ENCODE measurements at places on chromosomes 5 and 9.

DNA sequence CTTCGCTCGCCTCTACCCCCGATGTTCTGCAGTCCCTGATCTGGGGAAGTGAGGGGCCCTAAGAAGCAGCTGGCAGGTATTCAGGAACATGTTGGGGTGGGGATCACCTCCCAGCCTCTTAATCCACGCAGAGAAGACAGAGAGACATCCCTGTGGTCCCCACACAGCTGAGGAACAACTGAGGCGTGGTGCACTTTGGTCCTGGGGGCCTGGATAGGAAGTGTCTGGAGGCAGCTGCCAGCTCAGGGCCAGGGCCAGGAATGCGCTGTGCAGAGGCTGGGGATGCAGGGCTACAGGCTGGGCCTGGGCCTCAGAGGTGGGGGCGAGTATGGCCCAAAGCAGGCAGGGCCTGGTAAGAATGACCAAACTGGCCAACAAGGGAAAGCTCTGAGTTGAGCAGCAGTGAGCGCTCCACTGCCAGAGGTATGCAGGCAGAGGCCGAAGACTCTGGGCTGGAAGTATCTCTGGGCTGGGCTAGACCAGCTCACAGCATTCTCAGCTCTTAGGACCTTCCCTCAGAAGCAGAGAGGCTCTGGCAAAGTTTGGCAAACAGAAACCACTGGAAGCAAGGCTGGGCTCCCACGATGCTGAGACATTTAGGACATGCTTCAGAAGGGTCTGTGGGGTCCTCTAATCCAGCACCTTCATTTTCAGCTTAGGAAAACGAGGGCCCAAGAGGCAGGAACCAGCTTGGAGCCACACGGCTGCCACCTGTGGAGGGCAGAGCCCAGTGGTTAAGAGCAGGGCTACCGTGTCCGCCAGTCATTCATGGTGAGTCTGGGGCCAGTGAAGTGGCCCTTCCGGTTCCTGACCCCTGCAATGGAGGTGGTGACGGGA is 174.4 kb downstream of the GAPVD1 start:
- no peak for DNase-seq

DNA sequence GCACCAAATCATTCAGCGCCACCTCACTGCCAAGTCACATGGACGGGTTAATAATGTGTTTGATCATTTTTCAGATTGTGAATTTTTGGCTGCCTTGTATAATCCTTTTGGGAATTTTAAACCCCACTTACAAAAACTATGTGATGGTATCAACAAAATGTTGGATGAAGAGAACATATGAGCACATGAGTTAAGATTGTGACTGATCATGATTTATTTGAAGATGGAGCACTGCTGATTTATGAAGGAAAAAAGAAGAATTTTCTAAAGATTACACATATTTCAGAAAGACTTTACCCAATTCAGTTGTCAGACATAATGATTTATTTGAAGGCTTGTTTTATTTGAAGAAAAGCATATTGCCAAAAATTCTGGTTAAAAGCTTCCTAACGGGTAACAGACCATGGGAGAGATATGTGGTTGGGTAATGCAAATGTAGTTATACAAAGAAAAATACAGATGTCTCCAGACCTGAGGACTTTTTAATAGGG is 37.4 kb downstream of the TNFAIP8 start:
- DNase-seq = peak; percentile 71

DNA sequence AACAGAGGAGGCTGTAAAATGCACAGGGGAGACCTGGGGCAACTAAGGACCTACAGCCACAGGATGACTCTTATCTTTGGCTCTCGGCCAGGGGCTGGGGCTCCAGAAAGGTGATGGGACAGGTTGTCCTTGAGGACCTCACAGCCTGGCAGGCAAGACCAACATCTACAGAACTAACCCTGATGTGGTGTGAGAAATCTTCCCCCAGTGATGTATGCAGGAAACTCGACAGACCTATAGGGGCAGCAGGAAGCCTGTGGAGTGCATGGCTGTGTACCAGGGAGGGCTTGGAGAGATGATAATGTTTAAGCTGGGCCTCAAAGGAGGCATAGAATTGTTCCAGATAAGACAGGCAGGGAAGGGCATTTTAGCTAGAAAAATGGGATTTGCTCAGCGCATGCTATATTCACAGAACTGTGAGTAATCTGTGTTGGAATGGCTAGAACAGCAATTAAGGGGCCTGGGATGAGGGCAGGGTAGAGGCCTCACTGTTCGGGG is 68.5 kb upstream of the SLC25A51 start:
- DNase-seq = no peak

GRCh38 chr5:154163327-154164248 is 26.9 kb upstream of the GALNT10 start:
- no peak for DNase-seq

DNA sequence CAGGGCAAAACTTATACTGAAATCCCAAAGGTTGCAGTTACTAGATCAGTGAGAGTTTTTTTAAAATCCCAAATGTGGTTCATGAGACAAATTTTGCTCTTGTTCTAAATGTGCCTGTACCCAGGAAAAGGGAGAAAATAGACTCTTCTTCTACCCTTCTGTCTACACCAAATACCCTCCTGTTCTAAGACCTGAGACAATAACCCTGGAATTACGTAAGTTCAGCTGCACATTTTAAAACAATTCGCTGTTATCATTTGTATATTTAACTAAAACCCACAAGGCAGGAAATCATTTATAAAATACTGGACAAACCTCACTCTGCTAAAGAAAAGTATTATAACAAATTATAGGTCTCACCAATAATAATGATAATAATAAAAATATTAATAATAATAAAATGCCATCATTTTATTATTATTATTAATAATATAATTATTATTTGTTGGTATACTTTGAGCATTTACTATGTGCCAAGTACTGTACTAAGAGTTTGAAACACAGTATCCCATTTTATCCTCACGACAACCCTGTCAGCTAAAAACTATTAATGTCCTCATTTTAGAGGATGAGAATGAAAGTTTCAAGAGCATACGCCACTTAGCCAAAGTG is 49.8 kb upstream of the AFAP1L1 start:
- no peak for DNase-seq

GRCh38 chr5:159208514-159209437 is 577 bp downstream of the RNF145 start:
- DNase-seq = peak; percentile 61
